ENCODE measurements at places on chromosomes 2 and 18.
A peak's percentile ranks its signal among the peaks of the same experiment; 100 is the strongest.

GRCh38 chr2:83196225-83196624 lies 1262.9 kb downstream of the SUCLG1 start:
- no peak for DNase-seq

GRCh38 chr2:160220026-160220425 lies 20.0 kb upstream of the ITGB6 start:
- DNase-seq: no peak

GRCh38 chr2:241390301-241391206 lies 34.5 kb downstream of the FARP2 start:
- peak; percentile 13 for DNase-seq

DNA sequence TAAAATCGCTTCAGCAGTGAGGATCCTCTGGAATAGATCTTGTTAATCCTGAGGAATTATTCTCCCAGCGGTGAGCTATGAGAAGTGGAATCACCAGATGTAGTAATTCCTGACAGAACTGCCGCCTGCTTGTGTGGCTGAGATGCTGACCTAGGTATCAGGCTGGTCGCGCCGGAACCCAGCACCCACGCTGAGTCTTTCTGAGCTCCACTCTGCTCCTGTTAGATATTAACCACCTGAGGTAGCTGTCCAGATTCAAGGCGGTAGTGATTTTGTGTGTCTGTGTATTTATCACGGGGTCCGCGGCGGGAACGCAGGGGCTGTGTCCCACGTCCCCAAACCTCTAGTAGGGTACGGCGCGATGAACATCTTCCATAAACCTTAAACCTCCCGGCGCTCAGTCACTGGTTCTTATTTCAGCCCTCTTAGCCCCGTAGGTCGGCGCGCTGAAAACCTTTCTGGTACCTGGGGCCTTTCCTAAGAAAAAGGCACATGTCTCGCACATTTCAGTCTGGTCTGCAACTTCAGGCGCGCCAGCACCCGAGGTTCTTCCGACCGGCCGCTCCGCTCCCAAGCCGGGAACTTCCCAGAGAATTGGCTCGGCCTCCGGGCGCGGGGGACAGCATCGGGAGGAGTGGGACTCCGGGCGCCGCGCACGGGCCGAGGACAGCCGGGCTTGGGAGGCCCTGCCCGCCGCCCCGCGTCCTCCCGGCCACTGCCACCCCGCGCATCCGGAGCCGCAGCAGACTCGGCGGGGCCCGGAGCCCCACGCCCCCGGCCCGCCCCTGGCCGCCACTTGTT lies 542 bp upstream of the CNNM3 start:
- peak; percentile 30 for DNase-seq

GRCh38 chr2:72984172-72984671 lies 66.9 kb downstream of the EMX1 start:
- DNase-seq: no peak

All from activated CD4-positive, alpha-beta T cell treated with anti-CD3 and anti-CD28 coated beads, Interleukin-2, amount 50 U/mL, for 48 hours (primary cell).